ENCODE measurements at places on chromosomes 4 and X.

DNA sequence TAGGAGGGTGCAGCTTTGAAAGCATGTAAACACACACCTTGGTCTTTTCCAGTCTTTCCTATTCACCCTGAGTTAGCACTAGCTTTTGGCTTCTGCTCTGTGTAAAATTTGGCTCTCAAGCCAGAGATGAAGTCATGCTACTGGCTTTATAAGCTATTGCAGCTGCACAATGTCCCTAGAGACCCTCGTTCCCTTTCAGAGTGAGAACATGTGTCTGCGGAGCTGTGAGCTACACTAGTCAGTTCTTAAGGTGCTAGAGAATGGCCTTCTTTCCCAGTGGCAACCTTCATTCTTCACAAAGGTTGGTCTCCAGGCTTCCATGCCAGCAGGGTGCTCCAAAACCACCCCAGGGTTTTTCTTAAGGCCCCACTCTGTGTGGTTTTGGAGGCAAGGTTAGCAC is 199.1 kb downstream of the SPATA18 start:
- peak; percentile 75 for DNase-seq

DNA sequence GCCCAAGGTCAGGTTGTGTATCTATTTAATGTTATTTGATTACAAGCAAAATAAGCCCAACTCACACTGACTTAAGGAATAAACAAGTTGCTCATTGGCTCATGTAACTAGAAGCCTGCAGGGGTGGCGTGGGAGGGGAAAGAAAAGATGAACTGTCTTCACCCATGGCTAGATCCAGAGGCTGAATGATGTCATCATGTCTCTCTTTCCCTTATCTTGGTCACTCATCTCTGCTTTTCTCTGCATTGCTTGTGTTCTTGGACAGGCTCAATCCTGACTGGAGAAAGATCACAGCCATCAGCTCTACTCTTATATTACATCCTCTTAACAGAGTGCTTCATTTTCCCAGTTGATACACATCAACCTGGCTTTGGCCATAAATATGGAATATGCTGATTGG is 290.0 kb upstream of the DIAPH2 start:
- no peak for DNase-seq

- DNase-seq, result no peak
These were observed 131.8 kb downstream of the ENOX2 start for GRCh38 chrX:130771230-130771629.

GRCh38 chrX:110667706-110668105 is 127.9 kb downstream of the CHRDL1 start:
- no peak for DNase-seq

GRCh38 chr4:22372986-22373385 is 142.9 kb downstream of the ADGRA3 start:
- DNase-seq, result no peak

DNA sequence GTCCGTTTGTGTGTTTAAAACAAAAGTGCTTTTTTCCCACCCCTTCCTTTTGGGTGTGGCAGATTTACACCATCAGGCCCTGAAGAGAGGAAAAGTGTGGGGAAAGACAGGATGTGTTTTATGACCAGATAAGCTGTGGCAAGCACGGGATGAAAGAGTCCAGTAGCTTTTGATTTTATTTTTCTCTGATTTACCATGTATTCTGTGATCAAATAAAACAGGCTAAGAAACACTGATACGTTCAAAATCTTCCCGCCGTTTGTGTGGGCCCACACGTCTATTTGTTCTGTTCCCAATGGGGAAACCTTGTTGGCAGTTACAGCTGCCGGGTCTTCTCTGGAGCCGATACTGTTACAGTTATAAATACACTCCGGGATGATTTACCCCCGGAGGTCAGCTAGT is 10.8 kb downstream of the LRP2BP start:
- DNase-seq, result no peak

GRCh38 chr4:16360694-16361262 is 134.5 kb upstream of the TAPT1 start:
- no peak for DNase-seq
